ENCODE measurements at places on chromosomes 11 and 22.
A peak's percentile ranks its signal among the peaks of the same experiment; 100 is the strongest.

GRCh38 chr11:133047036-133047770 lies 485.1 kb downstream of the OPCML start:
- no peak for DNase-seq

DNA sequence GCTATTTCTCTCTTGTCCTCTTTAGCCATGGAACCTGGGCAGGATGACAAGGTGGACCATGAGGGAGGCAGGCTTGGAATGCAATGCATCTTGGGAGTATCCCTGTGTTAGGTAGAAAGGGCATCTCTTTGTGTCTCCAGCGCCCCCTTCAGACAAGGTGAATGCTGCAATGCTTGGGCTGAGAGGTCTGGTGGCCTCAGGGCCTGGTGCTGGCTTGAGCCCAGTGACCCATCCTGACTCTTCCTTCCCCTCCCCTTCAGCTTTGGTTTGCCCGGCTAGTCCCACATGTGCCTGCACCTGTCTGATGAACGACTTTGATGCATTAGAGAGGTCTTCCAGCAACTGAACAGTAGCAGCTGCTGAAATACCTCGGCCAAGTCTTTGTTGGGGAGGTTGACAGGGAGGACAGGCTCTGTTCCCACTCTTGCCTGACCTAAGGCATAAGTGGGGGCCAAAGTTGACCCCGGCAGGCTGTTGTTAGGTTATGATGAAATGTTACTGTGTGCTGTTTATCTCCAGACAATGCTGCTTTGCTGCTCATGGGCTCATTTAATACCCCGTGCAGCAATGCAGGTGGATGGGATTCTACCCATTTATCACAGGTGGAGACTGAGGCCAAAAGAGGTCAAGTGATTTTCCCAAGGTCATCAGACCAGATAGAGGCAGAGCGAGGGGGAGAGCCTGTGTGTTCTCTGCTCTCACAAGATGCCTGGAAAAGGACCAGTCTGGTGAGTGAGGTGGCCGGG lies 22.5 kb downstream of the MYO18B start:
- peak; percentile 11 for DNase-seq

- no peak for DNase-seq
Observed at GRCh38 chr11:74021998-74022397, 13.1 kb upstream of the UCP3 start.

GRCh38 chr22:19174106-19175025 lies 4.2 kb downstream of the SLC25A1 start:
- peak; percentile 42 for DNase-seq

- peak; percentile 74 for DNase-seq
Observed at GRCh38 chr11:59273373-59273841, 60.7 kb upstream of the MPEG1 start.

DNA sequence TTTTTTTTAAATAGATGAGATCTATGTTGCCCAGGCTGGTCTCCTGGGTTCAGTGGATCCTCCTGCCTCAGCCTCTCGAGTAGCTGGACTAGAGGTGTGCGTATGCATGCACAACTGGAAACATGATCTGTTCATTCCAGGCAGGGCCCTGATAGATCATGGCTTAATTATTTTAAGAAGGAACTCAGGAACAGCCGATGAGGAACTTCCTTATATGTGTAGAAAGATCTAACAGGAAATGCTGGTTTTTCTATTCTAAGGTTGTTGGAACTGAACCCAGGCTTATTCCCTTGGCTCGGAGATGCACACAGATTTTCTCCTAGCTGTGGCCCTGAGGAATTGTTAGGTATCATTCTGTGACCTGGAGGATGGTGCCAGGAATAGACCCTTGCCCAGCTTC lies 32.4 kb downstream of the SPECC1L start:
- DNase-seq: peak; percentile 31

GRCh38 chr11:1291295-1292017 lies 18.0 kb downstream of the TOLLIP start:
- no peak for DNase-seq

DNA sequence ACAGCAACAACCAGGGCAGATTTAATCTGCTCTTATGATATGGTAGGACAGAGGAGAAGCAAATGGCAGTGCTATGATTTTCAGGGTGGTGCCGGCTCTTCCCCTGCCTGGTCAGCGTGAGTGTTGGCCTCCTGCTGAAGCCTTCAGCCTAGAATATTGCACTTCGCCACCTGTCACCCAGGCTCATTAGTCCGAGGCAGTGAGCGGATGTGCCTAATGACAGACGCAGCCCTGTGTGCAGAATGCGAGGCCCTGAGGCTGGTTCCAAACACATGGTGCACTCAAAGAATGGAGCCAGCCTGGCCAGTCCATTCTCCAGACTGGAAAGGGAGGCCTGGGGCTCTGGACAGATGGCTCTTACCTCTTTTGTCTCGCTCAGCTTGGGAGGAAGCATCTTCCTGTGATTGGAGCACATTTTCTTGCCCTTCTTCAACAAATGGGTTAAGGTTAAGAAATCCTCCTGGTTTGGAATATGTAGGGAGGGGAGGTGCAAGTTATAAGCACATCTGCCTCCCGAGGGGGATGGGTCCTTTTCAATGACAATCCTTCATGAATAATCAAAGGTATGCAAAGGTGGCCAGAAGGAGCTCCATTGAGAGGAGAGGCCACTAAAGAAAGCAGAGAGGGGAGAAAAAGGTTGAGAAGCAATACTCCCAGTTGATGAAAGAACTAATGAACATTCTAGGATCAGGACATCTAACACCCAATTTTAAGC lies 39.7 kb upstream of the GALNT18 start:
- DNase-seq: no peak

GRCh38 chr22:46484156-46484860 lies 53.1 kb downstream of the CELSR1 start:
- no peak for DNase-seq

DNA sequence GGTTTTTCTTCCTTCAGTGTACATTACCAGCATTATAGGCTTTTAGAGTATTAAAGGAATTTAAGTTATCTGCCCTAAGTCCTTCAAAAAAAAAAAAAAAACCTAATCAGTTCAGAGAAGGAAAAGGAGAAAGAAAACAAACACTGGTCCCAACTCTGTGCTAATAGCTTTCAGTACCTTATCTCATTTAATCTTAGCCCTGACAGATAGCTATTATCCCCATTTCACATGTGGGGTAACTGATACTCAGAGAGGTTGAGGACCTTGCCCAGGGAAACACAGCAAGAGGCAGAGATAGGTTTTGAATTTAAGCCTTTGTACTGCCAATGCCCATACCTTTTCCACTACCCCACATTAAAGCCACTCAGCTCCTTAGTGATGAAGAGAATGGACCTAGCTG lies 43.4 kb downstream of the FAT3 start:
- DNase-seq: no peak

- no peak for DNase-seq
Observed at GRCh38 chr11:96817482-96818399, 427.9 kb downstream of the JRKL start.

DNA sequence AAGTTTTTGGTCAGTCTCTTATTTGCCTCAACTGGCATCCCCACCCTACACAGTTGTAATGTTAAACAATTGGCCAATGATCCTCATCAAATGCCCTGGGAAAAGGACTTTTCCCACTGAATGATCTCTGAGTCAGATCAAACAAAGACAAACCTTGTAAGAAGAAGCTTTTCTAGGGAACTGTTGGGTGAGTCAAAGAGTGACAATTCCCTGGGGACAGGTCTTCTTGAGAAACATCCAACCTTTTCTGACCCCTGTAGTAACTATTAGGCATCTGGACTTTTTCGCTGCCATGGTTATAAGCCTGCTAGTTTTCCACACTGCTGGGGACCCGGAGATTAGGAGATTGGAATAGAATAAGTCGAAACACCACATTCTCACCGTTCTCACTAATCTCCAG lies 789.8 kb upstream of the API5 start:
- no peak for DNase-seq

DNA sequence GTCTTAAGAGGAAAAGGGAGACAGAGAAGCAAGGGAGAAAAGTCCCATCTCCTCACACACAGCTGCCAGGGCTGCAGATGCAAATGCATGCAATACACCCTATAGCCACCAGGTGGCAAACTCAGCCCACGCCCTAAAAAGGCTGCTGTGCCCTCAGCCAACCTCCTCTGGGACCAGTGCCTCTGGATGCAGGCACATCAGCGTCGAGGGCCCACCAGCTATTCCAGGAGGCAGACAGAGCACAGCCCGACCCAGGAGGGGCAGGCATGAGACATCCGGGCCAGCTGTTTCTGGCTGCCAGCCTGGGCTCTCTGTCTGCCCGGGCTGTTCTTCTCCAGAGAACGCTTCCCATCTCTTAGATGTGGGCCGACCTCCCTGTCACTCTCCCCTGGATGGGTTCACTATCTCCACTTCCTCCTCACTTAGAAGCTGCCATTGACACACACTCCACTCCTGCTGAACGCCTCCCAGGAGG lies 39.7 kb downstream of the TPBGL start:
- DNase-seq: peak; percentile 58

DNA sequence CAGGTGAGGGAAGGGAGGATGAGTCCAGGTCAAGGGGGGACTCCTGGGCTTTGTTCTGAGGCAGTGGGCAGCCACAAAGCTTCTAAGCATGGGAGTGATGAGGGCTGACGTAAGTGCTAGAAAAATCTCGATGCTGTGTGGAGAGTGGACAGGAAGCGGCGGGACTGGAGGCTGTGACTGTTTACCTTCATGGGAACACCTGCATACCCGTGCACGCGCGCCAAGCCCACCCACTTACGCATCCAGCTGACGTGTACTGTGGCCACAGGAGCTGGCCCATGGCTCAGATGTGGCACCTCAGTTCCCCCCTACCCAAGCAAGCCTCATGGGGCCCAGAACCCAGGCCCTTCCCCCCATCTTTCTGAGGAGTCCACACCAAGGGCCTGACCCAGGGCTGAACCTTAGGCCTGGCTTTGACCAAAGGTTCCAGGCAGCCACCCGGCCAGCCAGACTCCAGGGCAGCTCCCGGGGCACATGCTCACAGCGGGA lies 14.0 kb downstream of the MYRF start:
- no peak for DNase-seq

DNA sequence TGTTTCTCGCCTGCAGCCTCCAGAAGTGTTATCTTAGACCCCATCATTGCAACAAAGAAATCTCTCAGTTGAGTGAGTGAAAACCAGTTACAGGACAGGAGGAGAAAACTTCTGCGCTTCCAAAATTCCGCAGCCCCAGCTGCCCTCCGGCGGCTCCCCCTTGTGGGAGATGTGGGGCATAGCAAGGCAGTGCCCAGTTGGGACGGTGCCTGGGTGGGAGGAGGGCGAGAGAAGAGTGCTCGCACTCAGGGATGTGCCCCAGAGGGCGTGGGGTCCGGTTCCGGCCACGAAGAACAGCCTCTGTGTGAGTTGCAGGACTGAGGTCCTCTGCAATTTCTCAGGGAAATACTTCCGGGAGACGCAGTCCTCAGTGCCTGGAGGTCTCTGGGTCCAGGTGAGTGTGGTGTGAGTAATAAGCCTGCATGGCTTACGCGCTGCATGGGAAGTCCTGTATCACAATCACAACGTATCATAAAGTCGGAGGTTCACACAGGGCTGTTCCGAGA lies 87.0 kb upstream of the BLID start:
- DNase-seq: peak; percentile 47

DNA sequence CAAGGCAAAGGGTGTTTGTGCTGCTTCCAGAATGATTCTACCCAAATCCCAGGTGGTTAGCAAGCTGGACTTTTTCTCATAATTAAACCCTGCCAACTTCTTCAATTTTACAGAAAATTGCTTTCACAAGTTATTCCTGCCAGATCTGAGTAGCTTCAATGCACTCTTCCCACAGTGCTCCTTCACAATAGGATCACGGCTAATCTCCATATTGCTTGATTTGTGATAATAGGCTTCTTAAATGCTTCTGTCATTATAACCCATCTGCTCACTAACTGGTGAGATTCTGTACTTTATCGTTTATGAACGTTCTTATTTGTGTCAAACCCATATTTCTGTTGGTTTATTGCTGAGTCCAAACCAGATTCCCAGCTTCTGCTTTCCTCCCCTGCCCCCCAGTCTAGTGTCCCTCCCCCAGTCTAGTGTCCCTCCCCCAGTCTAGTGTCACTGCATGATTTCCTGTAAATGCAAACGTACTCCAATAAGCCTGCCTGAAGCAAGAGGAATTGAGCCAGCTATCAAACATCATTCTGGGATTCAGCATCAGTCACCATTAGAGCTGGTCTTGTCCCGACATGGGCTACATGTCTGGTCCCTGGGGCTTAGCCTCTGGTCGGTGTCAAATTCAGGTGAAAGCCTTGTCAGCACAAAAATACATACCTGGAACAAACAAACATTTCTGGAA lies 14.0 kb downstream of the MMP3 start:
- DNase-seq: no peak

- DNase-seq: no peak
Observed at GRCh38 chr11:68865241-68865640, 23.5 kb upstream of the CPT1A start.

- DNase-seq: no peak
Observed at GRCh38 chr22:42704896-42705295, 15.8 kb downstream of the A4GALT start.

GRCh38 chr11:128868841-128869671 lies 2.0 kb upstream of the KCNJ1 start:
- no peak for DNase-seq

- DNase-seq: no peak
Observed at GRCh38 chr22:38311323-38311620, 6.0 kb downstream of the CSNK1E start.

DNA sequence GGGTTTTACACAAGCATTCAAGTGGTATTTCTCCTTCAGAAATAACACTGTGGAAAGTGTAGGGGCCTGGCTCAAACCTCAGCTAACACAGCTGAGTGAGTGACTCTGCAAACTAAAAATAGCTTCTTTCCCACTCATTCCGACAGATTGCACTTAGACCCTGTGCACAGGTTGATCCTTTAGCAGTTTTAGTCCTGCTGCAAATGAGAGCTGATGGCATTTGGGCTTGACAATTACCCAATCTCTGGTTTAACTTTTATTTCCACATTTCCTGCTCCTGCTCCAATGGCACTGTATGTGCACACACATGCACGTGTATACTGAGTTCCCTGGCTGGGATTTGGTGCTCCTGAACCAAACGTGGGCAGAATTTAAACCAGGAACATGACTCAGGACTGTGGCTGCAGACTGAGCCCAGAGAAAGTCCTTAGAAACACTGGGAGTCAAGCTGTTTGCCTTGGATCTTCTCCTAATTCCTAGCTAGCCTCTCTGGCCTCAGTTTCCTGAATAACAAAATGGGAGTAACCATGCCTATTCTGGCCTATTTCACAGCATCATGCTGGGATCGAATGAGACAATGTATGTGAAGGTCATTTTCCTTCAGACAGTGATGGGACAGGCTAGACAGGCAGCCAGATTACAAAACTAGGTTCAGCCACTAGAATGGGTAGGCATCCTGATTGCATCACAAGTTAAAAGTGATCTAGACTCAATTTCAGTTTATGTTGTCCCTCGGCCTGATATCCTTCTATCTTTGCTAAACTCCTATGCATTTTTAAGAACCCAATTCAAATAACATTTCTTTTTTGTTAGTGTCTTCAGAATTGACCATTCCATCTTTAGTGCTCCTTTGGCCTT lies 58.2 kb downstream of the SERGEF start:
- peak; percentile 19 for DNase-seq

DNA sequence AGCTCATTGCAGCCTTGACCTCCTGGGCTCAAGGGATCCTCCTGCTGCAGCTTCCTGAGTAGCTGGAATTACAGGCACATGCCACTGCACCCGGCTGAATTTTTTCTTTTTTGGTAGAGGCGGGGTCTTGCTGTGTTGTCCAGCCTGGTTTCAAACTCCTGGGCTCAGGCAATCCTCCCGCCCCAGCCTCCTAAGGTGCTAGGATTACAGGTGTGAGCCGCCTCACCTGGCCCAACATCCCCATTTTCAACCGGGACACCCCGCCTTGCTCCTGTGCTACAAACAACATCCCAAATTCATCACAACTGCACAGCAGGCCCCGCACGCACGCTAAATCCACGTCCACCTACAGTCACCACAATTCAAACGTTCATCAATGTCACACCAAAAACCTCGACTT lies 61.0 kb downstream of the ARFGAP3 start:
- no peak for DNase-seq
